Stimulated activated effector memory CD8-positive, alpha-beta T cell treated with anti-CD3 and anti-CD28 coated beads, Interleukin-12 subunit alpha, Interleukin-12 subunit beta, amount 100 ng/mL, for 72 hours (primary cell): ENCODE measurements at places on chromosomes 3 and 15.

DNA sequence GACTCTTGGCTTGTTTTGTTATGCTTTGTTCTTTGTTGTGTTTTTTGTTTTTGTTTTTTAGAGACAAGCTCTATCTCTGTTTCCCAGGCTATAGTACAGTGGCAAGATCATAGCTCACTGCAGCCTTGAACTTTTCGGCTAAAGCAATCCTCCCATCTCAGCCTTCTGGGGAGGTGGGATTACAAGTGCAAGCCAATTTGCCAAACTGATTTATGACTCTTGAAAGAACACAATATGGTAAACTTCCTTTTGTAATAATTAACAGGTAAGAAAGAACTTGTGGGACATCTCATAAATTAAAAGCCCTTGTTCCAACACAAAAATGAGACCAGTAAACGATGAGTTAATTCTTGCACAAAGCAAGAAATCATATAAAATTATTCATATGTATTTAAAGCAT lies 476.3 kb downstream of the MAGI1 start:
- DNase-seq: no peak

- no peak for DNase-seq
These were observed 46.1 kb downstream of the AMOTL2 start for GRCh38 chr3:134328147-134328591.

GRCh38 chr15:38004218-38004861 lies 69.9 kb downstream of the TMCO5A start:
- DNase-seq: no peak

DNA sequence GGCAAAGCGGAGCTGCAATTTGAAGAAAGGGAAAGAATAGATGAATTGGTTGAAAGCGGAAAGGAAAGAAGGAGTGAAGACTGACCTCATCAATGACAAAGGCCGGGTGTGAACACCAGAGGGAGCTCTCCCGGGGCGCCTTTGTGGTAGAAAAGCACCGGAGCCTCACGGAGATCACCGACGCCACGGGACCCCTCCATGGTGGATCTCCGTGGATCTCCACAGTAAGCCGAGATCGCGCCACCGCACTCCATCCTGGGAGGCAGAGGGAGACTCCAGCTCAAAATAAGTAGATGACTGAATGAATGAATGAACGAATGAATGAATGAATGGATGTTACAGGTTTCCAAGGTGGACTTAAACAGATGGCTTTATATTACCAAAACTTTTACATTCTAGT lies 25.0 kb downstream of the GPR160 start:
- no peak for DNase-seq

DNA sequence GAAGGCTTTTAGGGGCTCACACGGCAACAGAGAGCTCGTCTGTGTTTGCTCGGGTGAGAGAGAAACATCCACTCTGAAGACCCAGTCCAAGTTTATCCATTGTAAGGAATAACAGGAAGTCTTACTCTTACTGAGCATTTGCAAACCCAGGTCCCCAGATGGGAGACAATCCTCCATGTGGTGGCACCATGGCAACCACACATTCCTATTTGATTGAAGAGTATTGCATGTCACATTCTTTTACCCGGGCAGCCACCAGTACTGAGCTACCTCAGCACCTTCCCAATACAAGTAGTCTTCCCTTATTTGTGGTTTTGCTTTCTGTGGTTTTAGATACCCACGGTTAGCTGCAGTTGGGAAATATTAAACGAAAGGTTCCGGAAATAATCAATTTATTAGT lies 302.9 kb upstream of the RASGRP1 start:
- DNase-seq: no peak

- DNase-seq: no peak
These were observed 276.1 kb upstream of the GOLIM4 start for GRCh38 chr3:168371846-168372245.

DNA sequence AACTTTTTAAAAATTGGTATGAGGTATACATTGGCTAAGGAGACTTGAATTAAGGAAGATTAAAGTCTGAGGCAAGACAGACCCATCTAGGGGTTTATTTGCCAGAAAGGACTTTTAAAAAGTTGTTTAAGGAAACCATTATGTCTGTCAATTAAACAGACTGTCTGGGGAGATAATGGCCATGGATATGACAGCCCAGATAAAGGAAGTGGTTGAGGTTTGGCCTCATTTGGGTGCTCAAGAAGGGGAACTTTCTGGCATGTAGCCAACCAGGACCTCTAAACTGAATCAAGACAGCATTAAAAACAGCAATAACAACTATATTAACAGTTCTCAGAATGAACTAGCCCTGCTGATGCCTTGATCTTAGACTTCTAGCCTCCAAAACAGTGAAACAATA lies 9.9 kb upstream of the CD200R1L start:
- no peak for DNase-seq

DNA sequence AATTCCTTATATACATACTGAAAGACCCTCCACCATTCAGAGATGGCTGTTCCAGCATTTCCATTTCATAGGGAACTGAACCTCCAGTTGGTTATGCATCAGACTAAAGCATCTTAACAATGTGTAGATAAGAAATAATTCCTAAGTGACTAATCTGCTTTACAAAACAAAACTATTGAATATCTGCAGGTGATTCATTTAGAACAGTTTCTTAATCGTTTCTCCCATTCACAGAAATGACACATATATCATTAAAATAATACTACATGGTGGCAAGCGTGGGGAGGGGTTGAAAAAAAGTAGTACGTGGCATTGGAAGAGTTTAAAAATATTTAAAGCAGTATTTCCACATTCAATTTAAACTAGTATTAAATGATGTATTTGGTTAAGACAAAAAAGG lies 19.5 kb downstream of the COPS2 start:
- DNase-seq: no peak
